ENCODE measurements at places on chromosomes 2 and 18.
A peak's percentile ranks its signal among the peaks of the same experiment; 100 is the strongest.

- DNase-seq: no peak
These were observed 13.6 kb upstream of the INHBB start for GRCh38 chr2:120332384-120332783.

DNA sequence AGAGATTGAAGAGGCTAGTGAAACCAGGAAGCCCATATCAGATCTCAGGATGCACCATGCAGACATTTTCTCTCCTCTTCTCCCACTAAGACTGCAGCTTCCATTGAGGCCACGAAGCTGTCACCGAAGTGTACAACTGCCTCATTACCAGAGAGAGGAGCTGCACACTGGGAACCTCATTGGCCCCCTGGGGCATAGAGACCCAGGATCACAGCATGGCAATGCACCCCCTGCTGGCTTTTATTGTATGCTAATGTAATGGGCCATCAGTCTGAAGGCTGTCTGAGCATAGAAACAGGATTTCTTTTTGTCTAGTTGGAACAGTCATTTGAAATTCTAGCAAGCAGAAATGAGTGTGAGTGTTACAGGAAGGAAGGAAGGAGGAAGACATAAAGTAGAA lies 861.6 kb upstream of the CELF4 start:
- DNase-seq: no peak

DNA sequence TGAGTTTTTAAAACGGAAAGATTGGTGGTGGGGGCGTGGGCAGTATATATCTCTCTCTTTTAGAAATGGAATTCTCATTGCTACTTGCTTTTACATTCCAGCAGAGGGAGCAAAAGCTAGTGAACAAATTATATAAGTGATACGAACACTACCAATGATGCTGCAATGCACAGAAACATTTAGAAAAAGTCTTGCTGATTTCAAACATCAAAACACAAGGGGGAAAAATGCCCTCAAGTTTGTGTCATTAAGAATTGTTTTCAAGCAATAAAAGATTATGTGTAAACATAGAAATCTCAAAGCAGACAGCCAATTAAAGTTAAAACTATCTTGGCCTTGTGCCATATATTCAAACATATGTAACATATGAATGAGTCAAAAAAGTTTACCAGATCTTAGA lies 296.3 kb upstream of the KCNJ3 start:
- no peak for DNase-seq

- no peak for DNase-seq
These were observed 11.5 kb upstream of the TSPYL6 start for GRCh38 chr2:54267577-54267976.

DNA sequence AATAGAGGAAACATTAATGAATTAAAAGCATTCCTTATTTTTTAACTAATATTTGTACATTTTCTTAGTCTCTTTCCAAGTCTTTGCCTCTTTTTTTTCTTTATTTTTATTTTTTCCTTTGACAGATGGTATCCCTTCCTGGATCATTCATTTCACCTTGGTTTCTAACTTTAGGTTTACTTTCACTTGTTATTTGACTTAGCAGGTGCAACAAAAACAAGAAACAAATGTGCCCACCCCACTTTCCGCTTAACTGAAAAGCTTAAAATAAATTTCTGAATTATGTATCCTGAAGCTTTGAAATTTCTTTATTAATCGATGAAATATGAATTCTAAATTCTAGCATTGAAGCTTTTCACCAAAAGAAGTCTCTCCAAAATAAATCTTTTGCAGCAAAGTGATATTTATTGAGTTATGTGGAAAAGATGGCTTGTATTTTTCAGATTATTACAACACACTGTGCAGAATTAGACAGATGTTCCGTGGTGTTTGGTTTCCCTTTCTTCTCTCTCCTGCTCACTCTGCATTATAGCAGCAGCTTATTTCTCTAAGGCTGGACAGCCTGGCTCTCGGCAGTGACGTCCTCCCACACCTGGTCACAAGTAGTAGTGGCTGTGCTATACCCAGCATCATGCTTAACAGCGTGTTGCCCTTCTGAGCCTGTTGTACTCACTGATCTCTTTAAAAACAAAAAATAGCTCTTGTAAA lies 99.1 kb upstream of the ZNF397 start:
- no peak for DNase-seq

DNA sequence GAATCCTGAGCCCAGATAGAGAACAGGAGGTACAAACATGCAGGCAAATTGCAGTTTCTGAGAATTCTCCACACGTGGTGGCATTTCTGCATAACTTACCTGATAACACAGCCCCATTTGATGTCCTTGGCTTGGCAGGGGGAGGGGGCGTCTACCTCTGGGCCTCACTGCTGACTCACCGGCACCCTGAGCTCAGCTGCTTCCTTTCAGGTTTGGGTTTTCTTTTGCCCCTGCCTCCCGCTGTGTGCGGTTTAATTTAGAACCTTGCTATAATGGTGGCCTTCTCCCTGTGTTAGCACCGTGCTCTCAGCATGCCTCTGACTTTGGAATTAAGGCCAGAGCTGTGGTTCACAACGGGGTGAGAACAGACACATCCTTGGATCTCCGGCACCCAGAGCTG lies 4.4 kb downstream of the CTIF start:
- DNase-seq: no peak

- no peak for DNase-seq
These were observed 124.6 kb downstream of the ZNF407 start for GRCh38 chr18:74722237-74722636.

GRCh38 chr2:127660291-127660578 lies 14.3 kb downstream of the GPR17 start:
- DNase-seq: no peak

DNA sequence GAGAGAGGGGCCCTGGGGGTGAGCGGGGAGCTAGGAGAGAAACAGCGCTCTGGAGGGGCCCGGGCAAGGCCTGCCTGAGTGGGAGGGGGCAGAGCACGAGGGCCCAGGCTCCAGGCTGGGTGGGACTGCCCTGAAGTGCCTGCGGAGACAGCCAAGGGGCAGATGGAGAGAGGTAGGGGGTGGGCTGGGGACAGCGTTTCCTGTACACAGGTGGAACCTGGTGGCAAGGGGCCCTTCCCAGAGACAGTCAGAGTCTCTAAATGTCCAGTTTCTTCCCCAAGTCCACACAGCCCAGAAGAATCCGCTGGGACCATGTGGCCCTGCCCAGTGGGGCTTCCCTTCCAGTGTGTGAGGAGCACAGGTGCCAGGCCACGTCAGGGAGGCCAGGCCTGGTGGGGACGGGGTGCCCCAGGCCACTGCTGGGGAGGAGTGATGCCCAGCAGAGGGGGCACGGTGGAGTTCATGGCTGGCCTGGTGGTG lies 1.7 kb upstream of the GPR35 start:
- DNase-seq: no peak

GRCh38 chr2:60868589-60869273 lies 12.6 kb upstream of the REL start:
- DNase-seq: no peak

DNA sequence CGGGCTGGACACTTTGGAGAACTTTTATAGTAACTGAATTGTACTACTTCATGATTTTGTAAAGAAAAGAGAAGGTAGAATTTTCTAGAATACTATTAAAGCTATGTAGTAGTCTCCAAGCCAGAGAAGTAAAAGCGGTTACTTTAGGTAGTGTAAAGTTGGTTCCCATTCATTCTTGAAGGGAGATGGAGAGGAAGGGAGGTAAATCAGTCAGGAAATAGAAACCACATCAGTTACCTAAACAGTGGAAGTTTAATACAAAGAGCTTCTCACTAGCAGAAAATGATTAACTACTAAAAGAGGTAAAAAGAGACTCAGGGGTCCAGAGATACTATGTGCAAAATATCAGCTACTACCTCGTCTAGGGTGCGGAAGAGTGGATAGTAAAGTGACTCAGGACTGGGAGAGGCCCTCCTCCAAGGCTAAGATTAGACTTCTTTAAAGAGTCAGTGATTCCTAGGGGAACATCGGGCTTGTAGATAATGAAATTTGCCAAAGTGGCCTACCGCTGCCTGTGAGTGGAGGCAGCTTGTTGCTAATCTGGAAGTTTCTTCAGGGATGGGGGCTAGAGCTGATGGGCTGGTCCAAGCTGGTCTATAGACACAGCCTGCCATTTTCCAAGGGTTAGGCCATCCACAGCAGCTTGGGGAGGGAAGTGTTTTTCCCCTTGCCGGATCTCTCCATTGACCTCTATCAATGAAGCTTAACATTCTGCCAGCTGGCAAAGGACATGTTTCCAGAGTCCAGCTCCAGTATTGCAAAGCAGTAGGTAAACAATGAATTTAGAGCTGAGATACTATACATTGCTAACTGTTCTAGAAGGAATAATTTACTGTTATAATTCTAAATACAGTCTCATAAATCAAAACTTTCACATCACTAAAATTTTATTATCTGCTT lies 246.4 kb upstream of the BOD1L2 start:
- DNase-seq: no peak

- no peak for DNase-seq
These were observed 916 bp upstream of the OSBPL1A start for GRCh38 chr18:24398540-24398939.

DNA sequence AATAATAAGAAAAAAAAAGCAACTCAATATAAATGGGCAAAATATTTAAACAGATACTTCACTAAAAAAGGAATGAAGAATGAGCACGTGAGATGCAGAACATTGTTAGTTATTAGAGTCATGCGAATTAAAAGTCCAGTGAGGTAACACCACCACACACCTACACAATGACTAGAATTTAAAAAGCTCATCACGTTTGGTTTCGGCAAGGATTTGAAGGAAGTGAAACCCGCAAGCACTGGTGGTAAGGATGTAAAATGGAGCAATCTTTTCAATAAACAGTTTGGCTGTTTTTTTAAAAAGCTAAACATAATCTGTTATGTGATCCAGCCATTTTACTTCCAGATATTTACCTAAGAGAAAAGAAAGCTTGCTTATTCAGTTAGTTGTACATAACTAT lies 1181.6 kb upstream of the CELF4 start:
- no peak for DNase-seq

GRCh38 chr2:65436824-65437221 lies 4.4 kb upstream of the SPRED2 start:
- peak; percentile 51 for DNase-seq

- no peak for DNase-seq
These were observed 86.6 kb upstream of the TMEM247 start for GRCh38 chr2:46392561-46393346.

DNA sequence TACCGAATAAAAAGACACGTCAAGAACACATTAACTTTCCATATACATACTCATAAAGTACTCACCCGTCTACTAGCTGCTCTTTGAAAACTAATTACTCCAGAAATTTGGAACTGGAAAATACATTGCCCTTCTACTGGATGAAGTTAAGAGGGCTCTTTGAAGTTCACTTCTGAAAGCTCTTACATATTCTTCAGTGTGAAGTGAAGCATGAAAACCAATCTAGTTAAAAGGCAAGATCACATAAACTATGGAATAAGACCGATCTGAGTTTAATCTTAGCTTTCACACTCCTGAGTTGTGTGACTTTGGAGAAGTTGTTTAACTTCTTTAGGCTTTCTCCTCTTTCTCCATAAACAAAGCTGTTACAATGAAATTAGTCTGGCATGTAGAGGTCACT lies 38.5 kb downstream of the REV1 start:
- DNase-seq: no peak

DNA sequence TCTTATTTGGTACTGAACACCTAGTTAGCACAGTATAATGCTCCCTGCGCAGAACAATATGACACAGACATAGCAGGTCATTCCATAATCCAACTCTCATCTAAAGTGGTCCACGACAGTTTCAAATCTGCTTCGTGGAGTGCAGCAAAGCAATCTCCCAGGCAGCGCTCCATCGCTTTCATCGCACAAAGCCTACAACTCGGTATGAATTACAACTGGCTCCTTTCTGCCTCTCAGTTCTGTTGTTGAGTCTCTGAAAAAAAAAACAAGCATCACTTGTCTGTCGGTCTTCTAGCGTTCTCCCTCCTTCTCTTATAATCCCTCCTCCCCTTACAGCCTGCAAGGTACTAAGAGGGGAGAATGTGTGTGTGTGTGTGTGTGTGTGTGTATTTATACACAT lies 123.5 kb downstream of the FIGN start:
- DNase-seq: no peak

DNA sequence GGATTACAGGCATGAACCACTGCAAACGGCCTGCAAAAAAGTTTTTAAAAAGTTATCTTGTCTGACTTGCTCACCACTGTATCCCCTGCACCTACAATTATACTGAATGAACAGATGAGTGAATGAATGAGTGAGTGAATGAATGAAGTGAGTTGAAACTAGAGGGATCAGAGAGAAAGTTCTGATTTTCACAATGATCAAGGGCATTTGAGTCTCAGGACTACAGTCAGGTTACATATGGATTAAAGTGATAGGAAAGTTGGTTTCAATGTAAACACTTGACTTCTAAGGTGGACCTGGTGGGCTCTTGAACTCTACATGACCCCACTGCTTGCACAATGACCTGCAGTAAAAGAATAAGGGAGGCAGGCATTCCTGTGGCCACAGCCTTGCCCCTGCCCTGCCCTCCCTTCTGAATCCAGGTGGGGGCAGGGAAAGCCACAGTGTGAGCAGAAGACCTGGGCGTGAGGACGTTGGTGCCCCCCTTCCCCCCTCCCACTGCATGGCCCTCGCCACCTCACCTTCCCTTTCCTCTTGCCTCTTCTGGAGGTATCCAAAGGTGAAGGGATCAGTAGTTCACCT lies 10.7 kb downstream of the C2orf80 start:
- DNase-seq: no peak

DNA sequence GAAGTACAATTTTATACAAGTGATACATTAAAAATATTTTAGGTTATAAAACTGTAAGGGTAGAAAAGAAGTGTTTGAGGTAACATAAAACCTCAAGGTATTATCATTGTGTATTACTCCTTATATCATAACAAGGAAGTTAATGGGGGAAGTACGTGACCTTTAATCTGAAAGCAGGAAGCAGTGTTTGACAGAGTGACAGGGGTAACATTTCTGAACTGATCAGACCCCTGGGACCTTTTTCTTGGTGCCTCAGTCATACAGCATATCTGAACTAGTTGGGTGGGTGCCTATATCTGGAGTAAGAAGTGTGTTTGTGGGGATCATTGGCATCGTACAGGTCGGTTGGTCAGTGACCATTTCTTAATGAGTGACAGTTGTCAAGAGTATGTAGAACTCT lies 43.0 kb downstream of the MALT1 start:
- no peak for DNase-seq

DNA sequence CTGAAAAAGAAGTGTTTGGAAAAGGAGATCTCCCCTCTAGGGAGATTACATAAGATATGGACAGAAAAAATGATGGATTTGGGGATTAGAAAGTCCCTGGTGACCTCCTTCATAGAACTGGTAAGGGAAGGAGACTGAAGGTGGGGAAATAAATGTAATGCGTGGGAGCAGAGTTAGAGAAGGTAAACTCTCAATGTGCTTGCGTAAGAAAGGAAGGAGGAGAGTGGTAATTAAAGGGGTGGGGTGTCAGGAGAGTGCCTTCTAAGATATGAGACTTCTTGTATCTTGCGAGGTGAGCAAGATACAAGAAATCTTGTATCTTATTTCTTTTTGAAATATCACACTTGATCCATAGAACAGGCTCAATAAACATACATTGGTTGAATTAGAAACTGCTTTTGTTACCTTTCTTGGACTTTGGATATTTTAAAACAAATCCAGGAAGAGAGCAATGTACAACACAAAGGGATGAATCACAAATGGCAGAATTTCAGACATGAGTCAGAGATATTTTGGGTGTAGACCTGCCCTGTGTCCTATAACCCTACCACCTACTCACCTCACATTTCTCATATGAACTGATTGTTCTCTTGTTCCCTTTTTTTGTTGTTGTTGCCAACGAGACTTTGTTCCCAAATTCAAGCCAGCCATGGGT lies 342.4 kb downstream of the INSIG2 start:
- DNase-seq: no peak

GRCh38 chr2:142223309-142223708 lies 92.5 kb upstream of the LRP1B start:
- DNase-seq: no peak

All from SHP77 treated with DMSO at 0.1 percent for 48 hours (cell line).